Sciatic nerve (tissue), 2 donors: ENCODE measurements at places on chromosomes 3 and 15. TPM values are rescaled to one million over a fixed set of nuclear protein-coding genes. Genes with fewer than 3 reads are reported as not detected.

CCDC50 gene
- total RNA-seq = 64.7 TPM

AHSG gene
- not detected for total RNA-seq

GRCh38 chr3:53774414-53774813 is 71.8 kb downstream of the CHDH start:
- no peak for DNase-seq

DNA sequence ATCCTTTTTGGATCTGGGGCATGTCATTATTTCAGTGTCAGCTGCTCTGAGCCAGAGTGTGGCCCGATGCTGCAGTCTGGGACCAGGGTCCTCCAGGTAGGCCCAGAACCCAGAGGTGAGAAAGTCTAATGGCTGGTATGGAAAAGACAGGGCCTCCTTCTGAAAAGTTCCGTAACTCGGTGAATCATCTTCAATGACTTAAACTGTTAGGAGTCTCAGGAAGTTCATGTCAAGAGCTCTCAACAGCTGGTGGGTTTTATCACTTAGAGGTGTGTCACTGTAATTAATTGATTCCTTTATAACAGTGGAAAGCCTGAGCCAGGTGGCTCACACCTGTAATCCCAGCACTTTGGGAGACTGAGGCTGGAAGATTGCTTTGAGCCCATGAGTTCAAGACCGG is 28.5 kb upstream of the PDE8A start:
- no peak for DNase-seq

DNA sequence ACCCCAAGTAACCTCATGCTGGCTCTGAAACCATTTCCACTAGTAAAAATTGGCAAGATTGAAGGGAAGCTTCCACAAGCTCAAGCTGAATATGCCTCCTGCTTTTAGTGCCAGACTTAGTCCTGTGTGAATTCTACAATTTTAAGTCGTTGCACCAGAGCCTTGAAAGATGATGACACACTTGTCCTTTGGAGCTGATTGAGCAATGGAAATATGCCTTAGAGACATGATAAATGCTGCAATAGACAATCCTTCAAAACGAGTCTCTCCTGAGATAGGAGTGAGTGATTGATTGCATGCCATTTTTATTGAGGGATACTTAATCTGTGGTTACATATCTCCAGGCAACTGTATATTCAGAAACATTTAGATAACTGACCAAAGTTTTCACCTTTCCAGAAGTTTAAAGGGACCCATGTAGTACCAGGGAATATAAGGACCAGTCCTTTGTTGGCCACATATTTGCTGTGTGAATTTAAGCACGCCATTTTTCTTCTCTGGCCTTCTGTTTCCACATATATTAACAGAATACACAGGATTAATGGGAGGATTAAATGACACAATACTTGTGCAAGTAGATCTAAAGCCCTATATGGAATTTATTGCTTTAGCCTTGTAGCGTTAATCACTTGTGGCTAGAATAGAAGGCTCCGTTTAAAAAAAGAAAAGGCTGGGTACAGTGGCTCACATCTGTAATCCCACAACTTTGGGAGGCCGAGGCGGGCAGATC is 65.1 kb downstream of the PPARG start:
- no peak for DNase-seq

- no peak for DNase-seq
Measured at GRCh38 chr3:124605781-124606579, 124.3 kb upstream of the UMPS start.

- DNase-seq = no peak
Measured at GRCh38 chr15:88323976-88324740, 67.6 kb upstream of the NTRK3 start.

DNA sequence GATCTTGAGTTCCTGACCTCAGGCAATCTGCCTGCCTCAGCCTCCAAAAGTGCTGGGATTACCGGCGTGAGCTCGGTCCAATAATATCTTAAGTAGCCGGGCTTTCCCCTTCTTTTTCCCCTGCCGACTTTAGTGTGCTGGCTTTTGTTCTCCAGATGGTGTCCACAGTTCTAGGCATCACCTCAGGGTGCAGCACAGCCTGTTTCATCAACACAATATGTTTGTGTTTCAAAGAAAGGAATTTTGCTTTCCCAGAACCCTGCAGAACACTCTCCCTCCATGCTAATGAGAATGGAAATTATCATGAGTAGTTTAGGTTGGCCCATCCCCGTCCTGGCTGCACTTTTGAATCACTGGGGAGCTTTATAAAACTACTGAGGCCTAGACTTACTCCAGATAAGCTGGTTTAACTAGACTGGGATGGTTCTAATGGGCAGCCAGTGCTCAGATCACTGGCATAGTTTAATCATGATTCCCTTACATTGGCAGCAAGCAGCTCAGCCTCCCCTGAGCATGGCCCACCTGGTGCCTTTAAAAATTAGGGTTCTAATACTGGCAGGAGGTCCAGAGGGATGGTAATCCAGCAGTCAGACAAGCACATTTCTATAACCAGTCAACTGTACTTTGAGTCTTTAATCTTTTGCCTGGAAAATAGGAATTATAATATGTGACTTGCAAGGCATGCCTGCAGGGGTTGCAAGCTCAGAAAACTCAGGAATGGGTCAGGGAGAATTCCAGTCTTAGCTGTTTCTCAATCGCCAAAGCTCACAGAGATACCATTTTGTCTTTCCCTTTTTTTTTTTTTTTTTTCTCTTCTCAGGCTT is 127.6 kb upstream of the RASGRP1 start:
- no peak for DNase-seq

DNA sequence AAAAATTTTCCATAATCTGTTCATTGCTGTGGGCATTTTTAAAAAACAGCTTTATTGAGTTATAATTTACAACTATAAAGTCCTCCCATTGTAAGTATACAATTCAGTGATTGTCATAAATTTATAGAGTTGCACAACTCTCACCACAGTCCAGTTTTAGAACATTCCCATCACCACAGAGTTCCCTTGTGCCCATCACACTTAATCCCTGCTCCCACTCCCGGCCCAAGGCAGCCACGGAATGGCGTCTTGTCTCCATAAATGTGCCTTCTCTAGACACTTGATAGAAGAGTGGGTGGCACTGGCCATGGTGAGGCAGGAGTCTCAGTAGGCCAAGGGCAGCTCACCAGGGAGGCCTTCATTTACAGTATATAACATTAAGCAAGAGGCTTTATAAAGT is 6.3 kb downstream of the TSEN2 start:
- no peak for DNase-seq
